ENCODE measurements at places on chromosomes 16 and 17. TPM values are rescaled to one million over a fixed set of nuclear protein-coding genes. Genes with fewer than 3 reads are reported as not detected.
A peak's percentile ranks its signal among the peaks of the same experiment; 100 is the strongest.

TNRC6C gene
- total RNA-seq = 13.5 TPM

BEAN1 gene
- total RNA-seq = not detected

DNA sequence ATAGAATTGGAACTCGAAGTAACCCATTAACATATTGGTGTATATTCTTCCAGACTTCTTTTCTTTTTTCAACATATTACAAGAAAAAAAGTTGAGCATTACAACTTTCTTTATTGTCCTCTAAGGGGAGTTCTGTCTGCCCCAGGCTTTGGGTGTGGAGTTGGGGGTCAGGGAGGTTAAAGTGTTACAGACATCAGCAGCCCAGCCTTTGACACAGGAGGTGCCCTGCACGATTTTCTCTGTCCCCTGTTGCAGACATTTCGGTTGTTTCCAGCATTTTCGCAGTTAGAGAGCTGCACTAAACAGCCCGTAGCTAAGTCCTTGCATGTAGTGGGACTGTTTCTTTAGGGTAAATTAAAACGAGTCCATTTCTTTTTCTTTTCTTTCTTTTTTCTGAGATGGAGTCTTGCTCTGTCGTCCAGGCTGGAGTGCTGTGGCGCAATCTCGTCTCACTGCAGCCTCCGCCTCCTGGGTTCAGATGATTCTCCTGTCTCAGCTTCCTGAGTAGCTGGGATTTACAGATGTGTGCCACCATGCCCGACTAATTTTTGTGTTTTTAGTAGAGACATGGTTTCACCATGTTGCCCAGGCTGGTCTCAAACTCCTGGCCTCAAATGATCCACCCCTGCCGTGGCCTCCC is 13.4 kb upstream of the ADCY7 start:
- no peaks in the 10 kb centered on the region for H3K36me3 ChIP-seq
- H3K4me1 ChIP-seq = no peaks in the 10 kb centered on the region
- no peaks in the 10 kb centered on the region for H3K27me3 ChIP-seq
- H3K4me3 ChIP-seq = no peak overlapping the region

- peaks cover 19% of the 10 kb centered on the region for H3K36me3 ChIP-seq
- no peak overlapping the region for H3K4me3 ChIP-seq
- peak; percentile 41 for DNase-seq
- no peak overlapping the region for H3K27ac ChIP-seq
- H3K27me3 ChIP-seq = no peaks in the 10 kb centered on the region
These were observed 8.7 kb downstream of the FLOT2 start for GRCh38 chr17:28888832-28889231.

- no peaks in the 10 kb centered on the region for H3K36me3 ChIP-seq
- DNase-seq = no peak
- H3K27me3 ChIP-seq = no peaks in the 10 kb centered on the region
- no peak overlapping the region for H3K27ac ChIP-seq
- no peak overlapping the region for H3K4me3 ChIP-seq
These were observed 49.8 kb upstream of the METRNL start for GRCh38 chr17:83029571-83029970.

DNA sequence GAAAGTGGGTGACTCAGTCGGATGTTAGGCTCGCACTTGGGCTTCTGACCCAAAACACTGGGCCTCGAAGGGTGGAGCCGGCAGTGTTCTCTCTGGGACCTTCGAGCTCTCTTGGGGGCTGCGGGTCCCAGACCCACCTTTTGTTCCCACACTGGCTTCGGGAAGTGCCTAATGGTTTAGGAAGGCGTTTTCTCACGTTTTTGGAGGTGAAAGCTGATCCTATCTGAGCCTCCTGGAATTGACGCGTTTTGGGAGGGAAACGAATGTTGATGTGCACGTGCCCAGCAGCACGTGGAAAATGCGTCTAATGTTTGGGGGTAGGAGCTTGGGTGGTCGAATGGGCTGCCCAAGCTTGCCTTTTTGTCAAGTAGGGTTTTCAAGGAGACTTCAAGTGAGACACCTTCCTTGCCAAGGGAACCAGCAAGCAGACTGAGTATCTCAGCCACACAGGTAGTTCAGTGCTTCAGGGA is 666 bp downstream of the HGS start:
- H3K36me3 ChIP-seq = peaks cover 46% of the 10 kb centered on the region
- H3K27ac ChIP-seq = peak overlapping the region; percentile 89
- H3K4me1 ChIP-seq = peaks cover 17% of the 10 kb centered on the region
- no peak for DNase-seq
- peak overlapping the region; percentile 98 for H3K4me3 ChIP-seq

- no peak overlapping the region for H3K4me3 ChIP-seq
- no peaks in the 10 kb centered on the region for H3K36me3 ChIP-seq
- DNase-seq = no peak
- H3K27me3 ChIP-seq = no peaks in the 10 kb centered on the region
- no peaks in the 10 kb centered on the region for H3K4me1 ChIP-seq
These were observed 274.0 kb downstream of the PARN start for GRCh38 chr16:14356064-14356463.

Data from Peyer's patch (tissue), 4 donors.